ENCODE measurements at places on chromosomes 2 and 18. TPM values are rescaled to one million over a fixed set of nuclear protein-coding genes. Genes with fewer than 3 reads are reported as not detected.

Gene HTR2B
- total RNA-seq = not detected

Gene SULT1C4
- total RNA-seq = not detected

Gene KCNS3
- 2.9 TPM for total RNA-seq

Gene IL36G
- not detected for total RNA-seq

Gene PLGLB1
- 0.38 TPM for total RNA-seq

Gene USP14
- 13.9 TPM for total RNA-seq

Gene VWC2L
- not detected for total RNA-seq

Gene MC2R
- not detected for total RNA-seq

Gene TTN
- not detected for total RNA-seq

Gene KCNE4
- total RNA-seq = 3.8 TPM

Gene IL37
- not detected for total RNA-seq

Gene DNAJC27
- total RNA-seq = 1.3 TPM

Gene MALL
- 42.1 TPM for total RNA-seq

Gene SERPINB10
- total RNA-seq = not detected

Gene CAPN13
- not detected for total RNA-seq

Gene PRSS56
- total RNA-seq = not detected

Gene SLC35G4
- total RNA-seq = not detected

Gene FSHR
- not detected for total RNA-seq

Gene TRIM54
- not detected for total RNA-seq

Gene CABYR
- 4.9 TPM for total RNA-seq

Gene YPEL5
- total RNA-seq = 101 TPM

Gene CKAP2L
- total RNA-seq = 6.6 TPM

Gene TUBA3E
- total RNA-seq = not detected

Gene NYAP2
- total RNA-seq = not detected

Gene SCN9A
- total RNA-seq = 8.3 TPM

Gene SH3BP4
- total RNA-seq = 96.0 TPM

Gene RUFY4
- total RNA-seq = not detected

Gene UGT1A8
- not detected for total RNA-seq

Gene COLEC12
- 25.9 TPM for total RNA-seq

Gene STK17B
- 31.0 TPM for total RNA-seq

Gene TMEM17
- 3.7 TPM for total RNA-seq

Gene KCNG2
- total RNA-seq = not detected

Gene NAT8
- not detected for total RNA-seq

Gene DYNAP
- total RNA-seq = not detected

Gene TMEM185B
- total RNA-seq = 40.6 TPM

Gene RBKS
- 2.8 TPM for total RNA-seq

Gene POU3F3
- not detected for total RNA-seq

Gene SMCHD1
- 34.0 TPM for total RNA-seq

Gene TRABD2A
- 5.7 TPM for total RNA-seq
